ENCODE measurements at places on chromosomes 2 and 18. TPM values are rescaled to one million over a fixed set of nuclear protein-coding genes. Genes with fewer than 3 reads are reported as not detected.

SMAD7 gene
- total RNA-seq = 26.3 TPM

WNT6 gene
- total RNA-seq = not detected

SULT1C4 gene
- 2.1 TPM for total RNA-seq

CFAP65 gene
- total RNA-seq = not detected

MYCN gene
- total RNA-seq = 0.32 TPM

SERPINB3 gene
- under 0.01 TPM for total RNA-seq

SNX17 gene
- 138 TPM for total RNA-seq

FSHR gene
- not detected for total RNA-seq

TMEM198 gene
- 9.2 TPM for total RNA-seq

ALPI gene
- total RNA-seq = not detected

MAP3K2 gene
- 20.2 TPM for total RNA-seq

KIAA2012 gene
- not detected for total RNA-seq

MC2R gene
- total RNA-seq = not detected

ADRA2B gene
- total RNA-seq = not detected

GRHL1 gene
- total RNA-seq = 0.65 TPM
